Hematopoietic multipotent progenitor cell treated with erythropoietin and hydrocortisone succinate and interleukin-3 and kit ligand, for 8 days (in vitro differentiated cells): ENCODE measurements at places on chromosomes 13 and 19.

DNA sequence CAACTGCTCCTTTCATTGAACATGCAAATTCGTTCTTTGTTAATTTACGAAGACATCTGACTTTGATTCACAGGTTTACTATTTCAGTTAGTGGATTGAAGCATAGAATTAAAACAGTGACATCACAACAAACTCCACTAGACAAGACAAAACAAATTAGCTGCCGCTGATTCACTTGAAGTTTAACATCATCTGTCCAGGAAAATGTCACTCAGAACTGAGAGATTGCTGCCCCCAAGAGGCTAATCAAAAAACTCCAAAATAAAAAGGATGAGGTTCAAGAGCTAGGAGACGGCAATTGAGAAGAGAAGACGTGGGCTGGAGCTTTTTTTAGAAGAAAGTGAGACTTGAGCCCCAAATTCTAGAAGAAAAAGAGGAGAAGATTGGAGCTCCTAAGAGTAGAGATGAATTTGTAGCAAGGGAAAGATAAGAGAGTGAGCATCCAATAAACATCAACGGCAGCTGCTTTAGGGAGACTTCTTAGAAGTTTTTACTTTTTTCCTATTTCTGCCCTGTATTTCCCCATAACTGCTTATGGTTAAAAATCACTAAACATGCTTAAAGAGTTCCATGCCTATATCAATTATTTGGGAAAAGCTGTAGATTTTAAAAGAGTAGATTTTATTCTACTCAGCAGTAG is 40.8 kb upstream of the TPP2 start:
- peak; percentile 45 for DNase-seq

GRCh38 chr19:2751438-2751830 is 11.6 kb upstream of the SLC39A3 start:
- no peak for DNase-seq

GRCh38 chr13:37601648-37602440 is 3.3 kb upstream of the POSTN start:
- no peak for DNase-seq

- peak; percentile 62 for DNase-seq
Observed at GRCh38 chr19:41641879-41642485, 15.1 kb upstream of the CEACAM4 start.

DNA sequence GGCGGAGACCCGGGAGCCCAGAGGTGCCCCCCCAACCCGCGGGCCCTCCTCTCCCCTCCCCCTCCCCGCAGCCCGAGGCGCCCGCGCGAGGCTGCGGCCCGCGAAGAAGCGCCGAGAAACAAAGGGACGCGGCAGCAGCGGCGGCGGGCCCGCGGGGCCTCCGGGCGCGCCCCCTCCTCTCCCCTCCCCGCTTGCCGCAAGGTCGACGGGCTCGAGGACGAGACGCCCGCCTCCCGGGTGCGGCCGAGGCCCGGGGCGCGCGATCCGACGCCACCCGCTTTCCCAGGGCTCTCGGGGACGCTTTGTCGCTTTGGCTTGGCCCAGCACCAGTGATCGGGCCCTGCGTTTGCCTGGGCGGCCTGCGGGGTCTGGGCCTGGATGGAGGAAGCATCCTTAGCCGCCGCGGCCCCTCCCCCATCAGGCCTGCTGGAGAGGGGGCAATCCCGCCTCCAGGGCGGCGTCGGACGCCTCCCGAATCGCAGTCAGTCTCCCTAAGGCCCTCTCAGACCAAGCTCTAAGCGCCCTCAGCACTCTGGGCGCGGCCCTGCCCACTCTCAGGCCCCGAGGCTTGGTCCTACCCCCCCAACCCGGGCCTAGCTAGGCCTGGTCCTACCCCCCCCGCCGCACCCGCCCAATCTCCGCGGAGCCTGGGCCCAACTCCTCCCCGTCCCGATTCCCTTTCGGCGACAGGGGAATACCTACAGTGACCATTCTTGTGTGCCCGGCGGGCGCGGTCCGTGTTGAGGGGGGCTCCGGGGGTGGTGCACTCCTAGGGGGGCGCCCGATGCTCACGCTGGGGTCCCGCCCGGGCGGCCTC is 740 bp downstream of the ELAVL3 start:
- no peak for DNase-seq

- no peak for DNase-seq
Observed at GRCh38 chr13:33164331-33164730, 121.2 kb downstream of the STARD13 start.

GRCh38 chr19:2546128-2547032 is 70.5 kb downstream of the GADD45B start:
- DNase-seq = peak; percentile 16

GRCh38 chr19:19256072-19256969 is 16.8 kb downstream of the TM6SF2 start:
- DNase-seq = no peak

GRCh38 chr13:78601874-78602560 is 1.3 kb downstream of the POU4F1 start:
- no peak for DNase-seq

- no peak for DNase-seq
Observed at GRCh38 chr19:1351381-1351851, 32.3 kb upstream of the NDUFS7 start.

GRCh38 chr13:110576736-110577476 is 15.4 kb upstream of the RAB20 start:
- DNase-seq = no peak

GRCh38 chr13:38830442-38831045 is 143.7 kb downstream of the FREM2 start:
- no peak for DNase-seq

DNA sequence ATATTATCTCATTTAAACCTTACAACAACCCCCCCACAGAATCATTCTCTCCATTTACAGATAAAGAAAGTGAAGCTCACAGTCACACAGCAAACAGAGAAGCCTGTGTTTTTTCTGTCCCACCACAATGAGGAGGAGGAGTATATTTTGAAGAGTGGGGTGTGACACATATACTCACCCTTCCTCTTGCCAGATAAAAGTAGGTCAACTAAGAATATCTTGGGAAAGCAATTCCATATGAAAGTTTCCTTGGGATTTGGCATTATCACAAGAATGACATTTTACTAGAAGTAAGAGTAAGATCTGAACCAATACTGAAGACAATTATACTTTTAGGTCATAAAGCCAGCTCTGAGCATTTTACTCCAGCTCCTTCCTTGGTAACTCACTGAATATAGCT is 287.5 kb upstream of the HTR2A start:
- DNase-seq = no peak

DNA sequence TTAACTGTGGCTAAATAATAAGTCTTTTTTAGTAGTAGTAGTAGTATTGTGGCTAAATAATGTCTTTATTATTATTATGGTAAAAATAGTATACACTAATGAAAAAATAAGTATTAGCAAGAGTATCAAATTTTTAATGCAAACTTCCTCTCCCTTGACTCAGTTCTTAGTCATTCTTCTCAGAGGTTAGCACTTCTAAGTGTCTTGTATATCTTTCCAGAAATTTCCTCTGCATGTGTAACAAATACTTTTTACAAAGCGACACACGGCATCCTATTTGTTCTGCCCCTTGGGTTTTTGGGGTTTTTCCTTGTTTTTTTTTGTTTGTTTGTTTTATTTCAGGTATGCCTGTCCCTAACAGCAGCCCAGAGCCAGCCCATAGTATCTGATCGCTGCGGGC is 20.9 kb downstream of the SIN3B start:
- DNase-seq = no peak

GRCh38 chr13:49690133-49690994 is 922 bp downstream of the EBPL start:
- peak; percentile 55 for DNase-seq

DNA sequence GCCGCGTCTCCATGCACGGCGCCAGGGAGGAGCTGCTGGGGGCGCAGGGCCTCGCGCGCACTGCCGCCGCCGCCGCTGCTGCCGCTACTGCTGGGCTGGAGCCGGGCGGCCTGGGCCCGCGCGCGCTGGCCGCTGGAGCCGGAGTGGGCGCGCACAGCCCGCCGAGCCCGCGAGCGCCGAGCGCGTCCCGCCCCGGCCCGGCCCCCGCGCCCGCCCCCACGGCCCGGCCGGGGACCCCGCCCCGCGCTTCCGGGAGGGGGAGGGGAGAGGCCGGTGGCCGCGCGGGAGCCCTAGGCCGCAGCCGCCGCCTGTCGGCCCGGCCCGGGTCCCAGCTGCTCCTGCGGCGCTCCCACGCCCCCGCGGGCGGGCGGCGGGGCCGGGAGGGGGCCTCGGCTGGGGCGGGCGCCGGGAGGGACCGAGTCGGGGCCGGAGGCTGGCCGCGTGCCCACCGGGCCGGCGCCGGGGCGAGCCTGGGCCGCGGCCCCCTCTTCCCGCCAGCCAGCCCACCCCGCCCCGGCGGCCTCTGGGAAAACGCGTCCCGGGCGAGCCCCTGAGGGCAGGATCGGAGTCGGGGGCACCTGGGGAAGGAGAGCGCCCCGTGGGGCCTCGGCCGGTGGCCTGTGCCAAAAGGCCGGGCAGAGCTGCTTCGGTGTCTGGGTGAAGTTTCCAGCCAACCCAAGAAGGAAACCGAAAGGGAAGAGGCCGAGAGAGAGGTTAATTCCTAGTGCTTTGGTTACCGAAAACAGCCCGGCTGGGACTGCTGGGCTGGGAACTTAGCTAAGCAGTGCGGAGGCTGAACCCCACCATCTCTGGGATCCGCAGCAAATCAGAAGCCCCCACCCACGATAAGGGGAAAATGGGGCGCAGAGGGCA is at the start of gene STK24:
Gene STK24 (minus strand): TSS at position 145 of the 873 bp plus-strand sequence. CDS start 321 bp downstream, outside the sequence.
- peak; percentile 66 for DNase-seq

GRCh38 chr19:12802267-12803106 is 618 bp downstream of the THSD8 start:
- DNase-seq = no peak

DNA sequence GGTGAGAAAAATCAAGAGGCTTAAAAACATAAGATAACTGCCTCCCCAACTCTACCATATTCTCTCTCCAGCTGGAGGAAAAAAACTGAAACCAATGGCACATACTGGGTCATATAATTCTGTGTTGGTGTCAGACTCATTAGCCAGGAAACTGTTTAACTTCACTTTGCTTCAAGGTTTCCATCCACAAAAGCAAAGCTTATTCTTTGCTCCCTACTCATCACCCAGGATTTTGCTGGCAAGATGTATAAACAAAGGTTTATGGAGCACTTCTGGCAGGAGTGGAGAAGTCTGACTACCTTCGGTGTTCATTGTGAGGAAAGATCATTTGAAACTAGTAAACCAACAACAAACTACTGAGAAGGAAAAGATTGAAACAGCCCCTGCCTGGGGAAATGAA is 197.5 kb upstream of the SERP2 start:
- no peak for DNase-seq

GRCh38 chr13:29847501-29847983 is 2.9 kb downstream of the UBL3 start:
- no peak for DNase-seq

- DNase-seq = no peak
Observed at GRCh38 chr13:21636656-21637055, 32.7 kb upstream of the MICU2 start.

GRCh38 chr13:113002206-113002912 is 33.3 kb downstream of the MCF2L start:
- DNase-seq = no peak
